Coronary artery (tissue), 2 donors: ENCODE measurements at places on chromosomes 16 and 17.

DNA sequence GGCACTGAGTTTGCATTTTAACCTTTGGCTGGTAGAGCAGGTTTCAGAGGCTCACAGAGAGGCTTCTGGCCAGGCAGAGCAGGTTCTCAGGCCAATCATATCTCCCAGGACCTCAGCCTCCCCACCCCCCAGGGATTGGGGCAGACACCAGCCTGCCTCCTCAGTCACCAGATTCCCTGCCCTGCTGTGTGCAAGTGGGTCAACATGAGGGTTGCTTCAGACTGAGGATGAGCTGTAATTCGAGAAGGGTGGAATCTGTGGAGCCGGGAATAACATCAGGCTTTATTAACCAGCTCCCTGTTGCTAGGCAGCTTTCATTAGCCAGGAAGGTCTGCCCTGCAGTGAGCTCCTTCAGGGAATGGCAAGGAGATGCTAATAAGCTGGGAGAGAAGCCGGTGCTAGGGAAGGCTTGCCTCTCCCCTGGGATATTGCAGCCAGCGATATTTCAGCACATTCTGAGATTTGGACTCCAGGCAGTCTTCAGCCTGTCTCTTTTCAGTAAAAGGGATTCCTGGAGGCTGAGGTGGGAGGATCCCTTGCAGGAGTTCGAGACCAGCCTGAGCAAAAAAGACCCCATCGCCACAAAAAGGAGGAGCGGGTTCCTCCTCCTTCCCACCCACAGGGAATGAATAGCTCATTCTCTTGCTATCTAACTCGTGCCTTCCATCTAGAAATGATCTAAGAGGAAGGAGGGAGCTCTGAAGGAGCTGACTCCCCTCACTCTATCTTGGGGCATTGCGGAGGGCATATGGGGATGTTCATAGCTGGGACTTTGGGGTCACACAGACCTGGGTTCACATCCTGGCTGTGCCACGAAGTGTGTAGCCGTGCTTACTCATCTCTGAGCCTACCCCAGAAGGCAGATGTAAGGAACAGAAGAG, 10.7 kb downstream of the SGSM2 start:
- no peak for DNase-seq

GRCh38 chr17:21249920-21250703, 3.1 kb downstream of the NATD1 start:
- DNase-seq, result no peak

DNA sequence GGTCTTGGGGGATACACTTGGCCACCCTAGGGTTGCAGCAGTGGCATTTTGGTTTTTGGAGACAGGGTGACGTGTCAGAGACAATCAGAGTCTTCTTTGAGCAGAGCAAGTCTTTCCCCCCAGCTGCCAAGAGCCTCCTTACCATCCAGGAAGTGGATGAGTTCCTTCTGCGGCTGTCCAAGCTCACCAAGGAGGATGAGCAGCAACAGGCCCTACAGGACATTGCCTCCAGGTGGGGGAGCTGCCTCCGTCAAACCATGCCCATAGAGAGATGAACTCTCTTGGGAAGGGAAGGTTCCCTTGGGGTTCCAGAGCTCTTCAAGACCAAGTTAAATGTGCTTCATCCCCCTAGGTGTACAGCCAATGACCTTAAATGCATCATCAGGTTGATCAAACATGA, 11.3 kb downstream of the LIG3 start:
- DNase-seq, result no peak

DNA sequence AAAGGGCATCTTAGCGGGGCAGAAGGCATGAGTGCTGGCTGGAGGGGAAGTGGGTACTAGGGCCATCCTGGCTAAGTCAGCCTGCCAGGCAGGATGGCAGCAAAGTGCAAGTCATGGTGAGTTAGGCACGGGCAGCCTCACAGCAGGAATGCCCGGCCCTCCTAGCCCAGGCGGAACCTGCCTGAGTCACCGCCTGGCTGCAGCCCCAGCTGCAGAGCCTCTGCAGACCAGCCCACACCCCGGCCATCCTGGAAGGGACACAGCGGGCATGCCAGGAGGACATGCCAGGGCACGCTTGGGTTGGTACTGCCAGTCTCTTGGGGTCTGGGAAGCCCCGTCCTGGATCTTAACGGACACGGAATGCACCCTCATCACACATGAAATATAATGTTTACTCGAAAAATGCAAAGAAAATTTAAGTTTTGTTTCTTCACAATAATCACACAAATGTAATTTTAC, 5.0 kb upstream of the ALDH3A1 start:
- DNase-seq, result peak; percentile 93

- DNase-seq, result no peak
These were observed 105.2 kb upstream of the SEC14L1 start for GRCh38 chr17:77035526-77035925.

- no peak for DNase-seq
These were observed 75.7 kb upstream of the FAM20A start for GRCh38 chr17:68676856-68677255.

DNA sequence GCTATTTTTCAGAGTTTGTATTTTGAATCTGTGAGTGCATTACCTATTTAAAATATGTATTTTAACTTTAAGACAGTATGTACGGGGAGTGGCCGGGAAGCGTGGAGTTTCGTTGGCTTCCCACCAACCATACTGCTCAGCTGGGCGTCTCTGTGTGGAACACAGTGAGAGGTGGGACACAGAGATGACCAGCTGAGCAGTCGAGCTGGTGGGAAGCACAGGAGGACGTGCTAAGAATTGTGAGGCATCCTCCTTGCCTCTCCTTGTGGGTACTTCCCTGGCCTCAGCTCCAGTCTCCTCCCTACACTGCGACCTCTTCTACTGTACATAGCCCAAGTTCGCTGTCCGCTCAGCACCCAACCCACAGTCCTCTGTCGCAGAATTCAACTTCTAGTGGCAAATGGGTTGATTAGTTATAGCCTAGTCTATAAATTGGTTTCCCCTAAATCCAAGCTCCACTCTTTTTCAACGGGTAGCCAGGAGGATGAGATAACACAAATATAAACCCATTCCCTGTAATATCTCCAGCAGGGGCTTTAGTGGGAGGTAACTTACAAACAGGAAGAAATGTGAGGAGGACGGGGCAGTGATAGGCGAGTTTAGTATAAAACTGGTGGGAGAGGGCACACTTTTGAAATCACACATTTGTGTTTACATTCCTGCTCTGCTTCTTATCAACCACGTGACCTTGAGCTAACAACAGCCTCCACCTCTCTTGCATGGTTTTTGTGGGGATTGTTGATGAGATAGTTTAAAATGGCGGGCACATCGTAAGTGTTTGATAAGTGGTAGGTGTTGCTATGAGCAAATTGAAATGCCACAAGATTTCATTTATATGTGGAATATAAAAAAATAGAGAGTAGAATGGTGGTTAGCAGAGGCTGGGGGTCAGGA, 211.9 kb upstream of the HS3ST3A1 start:
- DNase-seq, result no peak

GRCh38 chr16:30395992-30396585, 869 bp downstream of the ZNF48 start:
- no peak for DNase-seq

DNA sequence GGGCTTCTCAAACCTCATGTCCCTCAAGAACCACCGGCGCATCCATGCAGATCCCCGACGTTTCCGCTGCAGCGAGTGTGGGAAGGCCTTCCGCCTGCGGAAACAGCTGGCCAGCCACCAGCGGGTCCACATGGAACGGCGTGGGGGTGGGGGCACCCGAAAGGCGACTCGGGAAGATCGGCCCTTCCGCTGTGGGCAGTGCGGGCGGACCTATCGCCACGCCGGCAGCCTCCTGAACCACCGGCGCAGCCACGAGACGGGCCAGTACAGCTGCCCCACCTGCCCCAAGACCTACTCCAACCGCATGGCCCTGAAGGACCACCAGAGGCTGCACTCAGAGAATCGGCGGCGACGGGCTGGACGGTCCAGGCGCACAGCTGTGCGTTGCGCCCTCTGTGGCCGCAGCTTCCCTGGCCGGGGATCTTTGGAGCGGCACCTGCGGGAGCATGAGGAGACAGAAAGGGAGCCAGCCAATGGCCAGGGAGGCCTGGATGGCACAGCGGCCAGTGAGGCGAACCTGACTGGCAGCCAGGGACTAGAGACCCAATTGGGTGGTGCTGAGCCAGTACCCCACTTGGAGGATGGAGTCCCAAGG, 5.9 kb downstream of the ZNF646 start:
- DNase-seq, result no peak

DNA sequence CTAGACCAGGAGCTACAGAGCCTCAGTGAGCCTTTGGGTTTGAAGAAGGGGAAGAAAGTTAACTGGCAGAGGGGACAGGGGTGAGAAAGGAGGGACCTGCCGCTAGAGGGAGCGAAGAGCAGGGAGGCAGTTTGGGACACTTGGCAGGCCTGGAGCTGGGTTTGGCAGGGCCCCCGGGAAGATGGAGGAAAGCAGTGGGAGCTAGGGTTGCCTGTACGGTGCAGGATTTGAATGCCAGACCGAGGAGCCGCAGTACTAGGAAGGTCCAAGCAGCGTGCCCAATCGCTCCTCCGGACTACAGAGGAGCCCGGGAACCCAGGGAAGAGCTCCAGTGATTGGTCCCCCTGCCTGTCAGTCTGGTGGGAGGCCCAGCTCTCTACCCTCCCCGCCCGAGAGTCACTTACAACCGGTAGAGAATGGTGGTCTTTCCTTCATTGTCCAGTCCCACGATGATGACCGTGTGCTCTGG, 1.3 kb downstream of the ARL5C start:
- DNase-seq, result peak; percentile 93

DNA sequence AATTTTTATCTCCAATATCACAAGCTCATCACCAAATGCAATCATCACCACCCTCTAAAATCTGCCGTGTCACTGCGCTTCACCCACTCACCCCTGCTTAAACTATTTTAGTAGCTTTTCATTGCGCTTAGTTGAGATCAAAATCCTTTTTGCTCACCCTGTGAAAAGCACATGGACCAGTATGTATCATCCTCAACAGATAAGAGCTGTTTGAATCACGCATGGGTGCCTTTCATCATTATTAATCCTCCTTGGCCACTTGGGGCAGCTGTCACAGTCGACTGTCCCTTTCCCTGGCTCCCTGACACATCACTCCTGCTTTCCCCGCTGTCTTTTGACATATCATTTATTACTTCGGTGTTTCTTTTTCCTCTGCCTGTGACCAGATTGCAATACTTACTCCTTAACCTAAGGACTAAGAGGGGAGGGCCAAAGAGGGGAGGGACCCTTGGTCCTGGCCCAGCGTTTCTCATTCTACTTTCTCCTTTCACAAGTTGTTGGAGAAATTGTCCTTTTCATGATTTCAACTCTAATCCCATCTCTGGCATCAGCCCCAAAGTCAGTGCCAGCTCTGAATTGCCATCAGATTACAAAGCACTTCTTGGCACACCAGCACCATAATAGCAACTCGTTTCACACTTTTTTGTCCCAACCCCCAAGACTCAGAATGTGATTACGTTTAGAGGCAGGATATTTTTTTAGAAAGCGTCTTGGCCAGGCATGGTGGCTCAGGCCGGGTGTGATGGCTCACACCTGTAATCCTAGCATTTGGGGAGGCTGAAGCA, 8.6 kb upstream of the KDM6B start:
- DNase-seq, result no peak

GRCh38 chr16:57422026-57422944, 17.7 kb downstream of the CCL17 start:
- no peak for DNase-seq

GRCh38 chr17:32739722-32740121, 137.2 kb downstream of the MYO1D start:
- no peak for DNase-seq

GRCh38 chr16:1069154-1069553, 3.4 kb upstream of the SSTR5 start:
- DNase-seq, result no peak

DNA sequence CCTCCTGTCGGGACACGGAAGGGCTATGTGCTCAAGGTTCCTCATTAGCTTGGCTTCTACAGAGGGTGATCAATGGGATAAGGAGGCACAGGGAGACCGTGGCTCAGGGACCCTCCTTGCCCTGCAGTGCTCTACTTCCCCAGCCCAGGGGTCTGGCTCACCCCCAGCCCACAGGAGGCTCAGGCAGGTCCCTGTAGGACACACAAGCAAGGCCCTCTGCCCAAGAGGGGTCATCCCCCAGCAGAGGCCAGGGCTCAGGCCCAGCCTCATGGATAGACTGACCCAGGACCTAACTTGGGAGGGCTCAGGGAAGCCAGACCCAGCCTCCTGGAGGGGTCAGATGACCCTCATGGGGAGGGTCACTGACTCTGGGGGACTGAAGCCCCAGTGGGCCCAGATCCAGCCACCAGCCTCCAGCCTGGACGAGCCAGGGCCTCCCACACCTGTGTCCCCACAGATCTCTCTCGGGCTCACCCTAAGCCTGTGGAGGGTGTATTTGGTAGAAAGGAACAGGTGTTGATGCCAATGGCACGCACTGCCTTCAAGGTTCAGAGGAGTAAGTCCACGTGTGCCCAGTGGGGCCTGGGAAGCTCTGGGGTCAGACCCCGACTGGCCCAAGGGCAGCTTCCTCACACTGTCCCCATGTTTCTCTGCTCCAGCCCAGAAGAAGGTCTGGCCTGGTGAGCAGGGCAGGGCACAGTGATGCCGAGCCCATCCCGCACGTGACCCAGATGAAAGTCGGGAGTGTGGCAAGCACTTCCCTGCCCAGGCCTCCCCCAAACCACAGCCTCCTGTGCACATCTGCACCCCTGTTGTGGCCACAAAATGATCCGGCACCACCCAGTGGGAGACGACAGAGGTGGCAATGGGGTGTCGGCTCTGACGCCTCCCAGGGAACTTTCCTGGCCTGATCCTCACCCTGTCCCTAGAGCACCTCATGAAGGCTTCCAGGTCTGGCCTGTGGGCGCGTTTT, 10.9 kb upstream of the KRTAP17-1 start:
- DNase-seq, result no peak

- no peak for DNase-seq
These were observed 36.9 kb downstream of the ERN1 start for GRCh38 chr17:64092952-64093451.

- no peak for DNase-seq
These were observed 14.6 kb upstream of the RMI2 start for GRCh38 chr16:11330526-11331237.

DNA sequence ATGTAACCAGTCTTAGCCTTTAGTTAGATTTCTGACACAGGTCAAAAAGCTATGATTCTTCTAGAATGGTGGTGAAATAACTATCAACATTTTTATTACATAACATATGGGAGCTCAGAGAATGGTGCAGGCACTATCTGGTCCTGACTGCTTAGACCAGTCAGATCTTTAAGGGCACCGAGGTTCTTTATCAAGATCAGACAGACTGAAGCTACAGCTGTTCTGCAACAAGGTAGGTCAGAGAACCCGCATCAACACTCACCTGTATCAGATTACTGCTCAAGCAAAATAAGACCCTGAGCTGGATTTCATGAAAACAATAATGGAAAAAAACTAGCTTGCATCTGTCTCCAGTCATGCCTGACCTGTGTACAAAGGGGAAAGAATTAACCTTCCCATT, 160.4 kb downstream of the KCNJ2 start:
- no peak for DNase-seq

DNA sequence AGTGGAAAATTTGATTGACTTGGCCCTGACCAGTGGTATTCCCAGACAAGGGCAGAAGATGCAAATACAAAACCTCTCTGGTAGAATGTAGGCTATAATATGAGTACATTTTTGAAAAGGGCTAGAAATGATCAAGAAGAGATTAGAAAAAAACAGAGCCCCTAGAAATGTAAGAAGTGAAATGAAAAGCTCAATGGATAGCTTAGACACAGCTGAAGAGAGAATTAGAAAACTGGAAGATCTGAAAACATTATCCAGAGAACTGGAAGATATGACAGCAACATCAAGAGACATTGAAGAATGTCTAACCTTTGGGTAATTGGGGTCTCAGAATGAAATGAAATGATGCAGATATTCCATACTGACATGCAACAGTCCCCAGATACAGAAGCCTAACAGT, 105.2 kb upstream of the ZNF750 start:
- DNase-seq, result no peak
